Left hindlimb (tissue), 1 donor: ENCODE measurements at places on chromosomes 1 and 21.
A peak's percentile ranks its signal among the peaks of the same experiment; 100 is the strongest.

GRCh38 chr1:20871419-20871818 lies 84.3 kb upstream of the HP1BP3 start:
- DNase-seq = no peak

DNA sequence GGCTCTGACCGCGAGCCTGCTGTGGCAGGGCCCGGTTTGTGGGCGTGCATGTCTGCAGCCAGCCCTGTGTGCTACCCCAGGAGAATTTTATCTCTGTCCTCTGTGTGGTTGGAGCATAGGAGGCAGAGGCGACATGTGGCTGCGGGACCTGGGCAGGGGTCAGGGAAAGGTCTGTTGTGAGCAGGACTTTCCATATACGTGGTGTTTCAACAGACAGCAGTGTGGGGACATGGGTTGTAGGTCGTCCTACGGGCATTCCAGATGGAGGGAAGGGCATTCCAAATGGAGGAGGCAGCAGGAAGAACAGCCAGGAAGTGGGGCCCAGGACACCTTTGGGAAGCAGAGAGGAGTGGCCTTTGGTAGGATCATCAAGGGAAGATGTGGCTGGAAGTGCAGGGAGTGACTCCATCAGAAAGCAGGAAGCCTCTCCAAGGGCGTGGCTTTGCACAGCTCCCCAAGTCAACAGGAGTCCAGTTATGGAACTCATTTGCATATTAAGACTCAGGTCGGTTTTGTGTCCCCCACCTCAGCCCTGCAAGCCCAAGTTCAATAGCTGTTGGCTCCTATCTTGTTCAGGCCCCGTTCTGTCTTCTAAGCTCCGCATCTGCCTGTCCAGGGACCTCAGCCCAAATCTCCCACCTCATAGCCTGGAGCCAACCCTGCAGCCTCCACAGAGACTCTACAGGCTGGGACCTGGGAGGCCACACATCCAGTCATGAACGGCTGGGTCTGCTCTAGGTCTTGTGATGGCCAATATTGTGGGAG lies 309.1 kb downstream of the MATN1 start:
- DNase-seq = no peak

DNA sequence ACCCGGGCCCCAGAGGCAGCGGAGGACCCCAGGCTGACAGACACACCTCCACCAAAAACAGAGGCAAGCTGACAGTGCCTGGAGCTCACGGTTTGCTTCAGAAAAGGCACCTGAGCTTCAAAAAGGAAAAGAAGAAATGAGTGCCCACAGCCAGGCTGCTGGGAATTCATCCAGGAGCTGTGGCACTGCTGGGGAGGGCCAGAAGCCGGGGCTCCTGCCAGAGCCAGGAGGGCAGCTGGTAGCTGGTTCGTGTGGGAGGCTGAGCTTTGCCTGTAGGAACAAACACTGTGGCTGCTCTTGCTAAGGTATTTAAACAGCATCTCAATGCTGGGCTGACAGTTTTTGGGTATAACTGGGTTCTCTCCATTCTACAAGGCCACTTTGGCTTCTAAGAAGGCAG lies 19.5 kb downstream of the KCNJ6 start:
- no peak for DNase-seq

DNA sequence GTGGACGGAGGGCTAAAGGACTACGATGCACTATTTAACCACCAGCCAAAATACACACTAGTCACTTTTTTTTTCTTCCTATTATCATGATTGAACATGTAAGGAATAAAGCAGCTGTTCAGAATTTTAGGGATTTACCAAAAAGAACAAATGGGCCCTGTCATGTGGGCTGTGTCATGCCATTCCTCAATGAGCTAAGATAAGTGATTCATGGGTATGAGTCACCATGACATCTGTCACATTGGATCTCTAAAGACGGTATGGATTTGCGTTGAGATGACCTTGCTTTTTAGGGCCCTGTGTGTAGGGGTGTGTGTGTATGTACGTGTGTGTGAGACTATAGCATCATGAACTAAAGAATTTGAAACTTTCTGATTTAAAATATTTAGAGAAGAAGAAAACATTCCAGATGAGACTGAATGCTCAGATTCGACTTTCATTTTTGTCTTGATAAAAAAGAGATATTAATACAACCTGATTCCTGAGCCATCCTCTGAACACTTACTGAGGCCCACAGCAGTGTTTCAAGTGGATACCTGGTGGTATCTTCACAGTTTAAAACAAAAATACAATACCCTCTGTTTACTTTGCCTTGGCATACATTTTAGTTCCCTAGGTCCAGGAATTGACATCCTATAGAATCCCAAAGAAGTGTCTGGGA lies 246.1 kb upstream of the DUSP10 start:
- no peak for DNase-seq

DNA sequence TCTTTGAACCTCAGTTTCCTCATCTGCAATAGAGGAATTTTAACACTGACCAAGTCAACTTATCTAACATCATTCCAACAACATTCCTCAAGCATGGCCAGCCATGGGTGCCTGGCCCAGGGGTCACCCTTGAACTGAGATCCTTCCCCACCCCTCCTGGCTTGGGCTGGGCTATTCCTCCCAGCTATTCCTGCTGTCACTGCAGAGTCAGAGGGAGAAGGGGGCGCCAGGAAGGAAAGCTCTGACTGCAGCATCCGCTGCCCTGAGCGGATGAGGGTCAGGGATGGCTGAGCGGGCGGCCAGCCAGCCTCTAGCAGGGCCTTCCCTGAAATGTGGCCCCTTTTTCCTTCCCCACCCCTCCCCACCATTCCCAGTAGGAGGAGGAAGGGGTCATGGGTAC lies 3.1 kb downstream of the TINAGL1 start:
- DNase-seq = no peak

- DNase-seq = no peak
These were observed 135.7 kb downstream of the ACTL8 start for GRCh38 chr1:17890815-17891191.

- DNase-seq = no peak
These were observed 64.0 kb downstream of the PLPPR5 start for GRCh38 chr1:98940722-98941079.

GRCh38 chr1:100101564-100101963 lies 31.2 kb downstream of the SASS6 start:
- no peak for DNase-seq

- DNase-seq = peak; percentile 61
These were observed 2.3 kb downstream of the PLK3 start for GRCh38 chr1:44802306-44803061.

DNA sequence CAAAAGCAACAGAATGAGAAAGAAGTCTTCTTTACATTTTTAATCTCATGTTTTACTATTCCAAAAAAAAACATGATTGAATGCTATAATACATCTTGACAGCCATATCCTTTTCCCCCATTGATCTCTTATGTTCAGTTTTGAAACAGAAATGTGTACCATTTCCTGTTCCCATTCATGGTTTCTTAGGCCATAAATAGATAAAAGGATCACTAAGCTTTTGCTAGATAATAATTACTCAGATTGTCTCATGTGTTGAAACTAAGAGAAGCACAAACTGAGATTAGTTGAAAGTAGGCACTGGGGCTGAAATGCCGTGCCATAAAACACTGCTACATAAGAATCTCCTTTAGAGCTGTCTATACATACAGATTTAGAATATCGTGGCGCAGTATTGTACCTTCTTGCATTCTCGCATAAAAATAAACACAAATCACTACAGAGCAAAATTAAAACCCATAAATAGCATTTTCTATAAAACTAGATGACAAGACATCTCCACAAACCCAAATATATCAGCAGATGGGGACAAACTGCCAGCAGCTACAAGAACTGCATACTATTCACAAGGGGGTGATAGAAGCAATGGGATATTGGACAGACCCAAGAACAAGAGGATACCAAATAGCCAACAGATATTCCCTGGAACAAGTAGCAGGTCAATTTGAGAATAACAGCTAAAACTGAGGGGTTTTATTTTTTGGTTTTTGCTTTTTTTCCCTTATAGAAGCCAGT lies 405.3 kb upstream of the PRMT6 start:
- DNase-seq = no peak

- no peak for DNase-seq
These were observed 5.1 kb upstream of the SSR2 start for GRCh38 chr1:156025876-156026275.

DNA sequence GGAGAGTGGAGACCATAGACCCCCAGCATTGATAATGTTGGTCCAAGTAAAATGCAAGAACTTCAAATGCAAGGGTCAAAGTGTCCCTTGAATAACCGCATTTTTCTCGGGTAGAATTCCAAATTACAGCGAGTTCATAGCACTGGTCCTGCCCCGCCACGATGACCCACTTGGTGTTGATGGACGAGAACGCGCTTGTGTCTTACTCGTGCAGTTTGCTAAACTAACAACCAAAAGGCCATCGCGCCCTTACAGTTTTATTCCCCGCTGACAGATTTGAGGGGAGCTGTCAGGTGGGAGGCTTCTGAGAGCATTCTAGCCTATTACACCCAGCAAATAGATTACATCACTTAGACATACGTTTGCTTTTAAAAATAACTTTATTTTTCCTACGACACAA lies 17.3 kb upstream of the TSPEAR start:
- no peak for DNase-seq

DNA sequence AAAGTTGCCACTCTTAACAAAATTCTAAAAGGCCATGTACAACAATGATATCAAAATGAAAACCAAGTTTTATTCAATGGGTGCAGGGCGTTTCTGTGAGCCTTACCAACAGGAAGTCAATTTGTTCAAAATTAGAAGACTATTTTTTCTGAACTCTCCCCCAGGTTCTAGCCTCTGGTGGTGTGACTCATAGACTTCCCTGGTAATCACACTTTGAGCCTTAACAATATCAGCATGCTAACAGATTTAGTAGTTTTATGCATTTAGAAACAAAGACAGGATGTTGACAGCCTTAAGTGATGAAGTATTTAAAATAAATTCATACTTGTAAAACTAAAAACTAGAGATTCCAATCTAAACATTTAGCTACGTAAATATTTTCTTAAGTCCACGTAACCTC lies 88.4 kb downstream of the LRRC8C start:
- no peak for DNase-seq

DNA sequence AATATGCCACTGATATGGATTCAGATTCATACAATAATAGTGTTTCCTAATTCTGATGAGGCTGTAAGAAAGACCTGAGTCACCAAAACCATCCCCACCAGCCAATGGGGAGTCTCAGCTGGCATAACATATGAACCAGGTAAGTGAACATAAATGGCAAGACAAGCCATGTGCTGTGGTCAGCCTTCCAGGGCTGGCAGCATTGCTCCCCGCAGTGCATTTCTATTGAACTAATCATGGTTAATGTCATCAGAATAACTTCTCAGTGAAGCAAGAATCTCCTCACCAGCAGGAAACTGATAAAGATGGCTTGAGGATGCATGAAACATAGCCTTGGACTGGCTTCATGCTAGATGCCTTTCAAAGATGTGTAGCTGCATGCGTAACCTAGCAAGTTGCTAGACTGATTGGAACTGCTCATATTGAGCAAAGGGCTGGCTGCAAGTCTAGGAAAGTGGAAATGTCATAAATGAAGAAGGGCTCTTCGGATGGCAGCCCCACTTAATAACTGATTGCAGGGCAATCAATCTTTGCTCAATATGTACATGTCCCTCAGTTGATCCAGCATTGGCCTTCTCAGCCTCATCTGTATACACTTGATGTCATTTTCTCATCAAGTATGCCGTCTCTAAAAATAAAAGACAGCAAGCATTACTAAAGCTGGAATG lies 88.0 kb downstream of the NTNG1 start:
- DNase-seq = no peak

GRCh38 chr21:46437511-46437910 lies 21.2 kb upstream of the DIP2A start:
- DNase-seq = no peak

- peak; percentile 56 for DNase-seq
These were observed 25.5 kb downstream of the CAPN9 start for GRCh38 chr1:230772457-230773395.
